Stimulated activated CD8-positive, alpha-beta memory T cell treated with anti-CD3 and anti-CD28 coated beads, Interleukin-15, amount 100 ng/mL, for 48 hours (primary cell): ENCODE measurements at places on chromosomes 7 and 10.
A peak's percentile ranks its signal among the peaks of the same experiment; 100 is the strongest.

DNA sequence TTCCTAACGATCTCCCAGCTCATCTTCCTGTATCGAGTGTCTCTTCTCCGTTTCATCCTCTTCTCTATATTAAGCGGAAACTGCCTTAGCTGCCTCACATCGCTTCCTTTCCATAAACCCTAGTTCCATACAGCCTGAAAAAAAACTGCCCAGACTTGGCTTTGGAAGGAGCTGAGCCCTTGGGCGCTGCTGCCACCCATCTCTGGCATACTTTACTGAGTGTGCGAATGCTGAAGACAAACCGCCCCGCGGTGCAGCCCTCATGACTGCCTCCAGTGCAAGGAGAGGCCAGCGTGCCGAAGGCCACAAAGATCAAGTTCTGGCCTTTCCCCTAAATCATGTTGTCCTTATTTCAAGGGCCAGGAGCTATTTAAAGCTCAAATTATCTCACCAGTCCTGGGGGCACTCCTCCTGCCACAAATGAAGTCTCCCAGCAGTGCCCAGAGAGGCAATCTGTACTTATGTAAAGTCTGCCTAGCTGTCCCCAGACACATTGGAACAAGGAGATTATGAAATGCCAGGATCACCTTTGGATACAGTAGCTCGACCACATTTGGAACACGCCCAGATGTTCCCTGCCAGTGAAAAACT lies 25.2 kb downstream of the YWHAG start:
- DNase-seq, result no peak

GRCh38 chr10:115985786-115986185 lies 287.2 kb downstream of the GFRA1 start:
- DNase-seq, result no peak

GRCh38 chr7:50342616-50343114 lies 38.1 kb downstream of the IKZF1 start:
- no peak for DNase-seq

GRCh38 chr7:84216472-84216871 lies 21.9 kb upstream of the SEMA3A start:
- DNase-seq, result no peak

DNA sequence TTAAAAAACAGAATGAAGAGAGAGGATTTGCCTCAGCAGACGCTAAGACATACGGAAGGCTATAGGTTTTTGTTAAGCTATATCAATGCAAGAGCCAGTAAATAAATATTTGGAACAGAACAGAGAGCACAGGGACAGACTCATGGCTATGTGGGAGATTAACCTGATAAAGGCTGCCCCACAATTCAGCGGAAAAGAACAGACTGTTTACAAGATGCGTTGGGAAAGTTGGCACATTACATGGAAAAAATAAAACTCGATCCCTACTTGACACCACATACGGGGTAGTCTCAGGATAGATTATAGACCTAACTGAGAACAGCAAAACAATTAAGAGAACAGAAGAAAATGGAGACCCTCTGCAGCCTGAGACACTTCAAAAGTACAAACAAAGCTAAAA lies 10.8 kb downstream of the KCNH2 start:
- DNase-seq, result no peak

DNA sequence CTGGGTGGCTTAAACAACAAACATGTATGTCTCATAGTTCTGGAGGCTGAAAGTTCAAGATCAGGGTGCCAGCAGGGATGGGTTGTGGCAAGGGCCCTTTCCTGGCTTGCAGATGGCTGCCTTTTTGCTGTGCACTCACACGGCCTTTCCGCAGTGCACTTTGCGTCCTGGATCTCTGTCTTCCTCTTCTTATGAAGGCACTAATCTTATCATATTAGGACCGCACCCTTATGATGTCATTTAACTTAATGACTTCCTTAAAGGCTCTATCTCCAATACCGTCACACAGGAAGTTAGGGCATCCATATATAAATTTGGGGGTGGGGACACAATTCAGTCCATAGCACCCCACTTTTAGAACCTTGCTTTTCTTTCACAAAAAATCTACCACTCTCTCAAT lies 255.2 kb downstream of the SNX13 start:
- DNase-seq, result no peak

DNA sequence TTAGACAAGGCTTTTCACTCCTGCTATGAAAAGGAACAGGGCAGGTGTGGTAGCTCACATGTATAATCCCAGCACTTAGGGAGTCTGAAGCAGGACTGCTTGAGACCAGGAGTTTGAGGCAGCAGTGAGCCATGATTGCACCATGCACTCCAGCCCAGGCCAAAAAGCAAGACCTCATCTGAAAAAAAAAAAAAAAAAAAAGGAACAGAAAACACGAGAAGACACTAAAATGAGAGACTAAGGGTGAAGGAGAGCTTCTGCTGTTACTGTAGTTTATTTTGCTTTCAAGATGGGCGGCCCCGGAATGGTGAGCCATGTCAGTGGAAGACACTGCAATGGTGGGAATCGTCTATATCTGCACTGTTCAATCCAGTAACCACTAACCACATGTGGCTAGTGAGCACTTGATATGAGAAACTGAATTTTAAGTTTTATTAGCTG lies 9.9 kb downstream of the PIP4K2A start:
- no peak for DNase-seq

GRCh38 chr10:123974406-123974805 lies 82.8 kb upstream of the CPXM2 start:
- DNase-seq, result no peak

- peak; percentile 46 for DNase-seq
These were observed 150.1 kb upstream of the SHH start for GRCh38 chr7:155962191-155962967.

- no peak for DNase-seq
These were observed 15.6 kb upstream of the LMTK2 start for GRCh38 chr7:98091061-98091460.

- no peak for DNase-seq
These were observed 407.0 kb downstream of the HTR7 start for GRCh38 chr10:90450797-90451196.

DNA sequence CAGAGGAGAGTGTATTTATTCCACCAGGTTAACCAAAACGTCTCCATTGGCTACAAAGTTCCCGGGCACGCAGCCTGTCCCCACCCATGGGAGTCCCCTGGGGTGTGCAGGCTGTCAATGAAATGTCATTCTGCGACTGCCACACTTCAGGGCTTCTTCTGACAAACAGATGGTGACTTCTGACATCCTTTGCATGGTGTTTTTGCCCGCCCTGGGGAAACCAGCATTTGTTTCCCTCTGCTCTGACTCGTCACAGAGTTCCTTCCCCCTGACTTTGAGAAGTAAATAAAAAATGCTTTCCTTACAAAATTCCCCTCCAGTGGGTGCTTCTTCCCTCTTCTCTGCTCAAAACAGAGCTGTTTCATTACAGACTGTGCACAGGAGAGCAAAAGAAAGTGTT lies 38.2 kb downstream of the TNS3 start:
- no peak for DNase-seq

- no peak for DNase-seq
These were observed 75.2 kb upstream of the CELF2 start for GRCh38 chr10:10942441-10942840.

GRCh38 chr7:137652721-137653120 lies 194.1 kb downstream of the DGKI start:
- DNase-seq, result no peak

DNA sequence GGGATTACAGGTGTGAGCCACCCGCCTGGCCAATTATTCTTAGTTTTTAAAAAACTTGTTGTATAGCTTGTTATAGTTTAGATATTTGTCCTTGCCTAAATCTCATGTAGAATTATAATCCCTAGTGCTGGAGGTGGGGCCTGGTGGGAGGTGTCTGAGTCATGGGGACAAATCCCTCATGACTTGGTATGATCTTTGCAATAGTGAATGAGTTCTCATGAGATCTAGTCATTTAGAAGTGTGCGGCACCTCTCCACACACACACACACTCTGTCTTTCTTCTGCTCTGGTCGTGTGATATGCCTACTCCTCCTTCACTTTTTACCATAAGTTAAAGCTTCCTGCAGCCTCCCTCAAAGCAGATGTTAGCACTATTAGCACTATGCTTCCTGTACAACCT lies 37.2 kb downstream of the FAM149B1 start:
- no peak for DNase-seq

GRCh38 chr10:61845950-61846268 lies 55.6 kb upstream of the ARID5B start:
- DNase-seq, result no peak

DNA sequence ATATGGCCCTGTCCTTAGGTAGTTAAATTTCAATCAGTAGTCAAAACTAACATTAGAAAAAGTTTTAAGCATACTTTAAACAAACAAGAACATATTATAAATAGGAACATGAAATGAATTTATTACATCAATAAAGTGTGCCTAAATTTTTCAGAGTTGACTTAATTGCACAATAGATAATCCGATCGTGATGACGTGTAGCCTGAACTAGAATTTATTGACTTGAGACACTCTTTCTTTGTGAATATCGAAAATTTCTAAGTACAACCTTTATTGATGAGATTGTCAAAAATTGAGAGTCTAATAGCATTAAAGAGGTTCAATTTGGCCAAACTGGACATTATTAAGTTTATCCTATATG lies 56.0 kb downstream of the CALD1 start:
- DNase-seq, result no peak

GRCh38 chr7:35648367-35648766 lies 46.6 kb downstream of the HERPUD2 start:
- DNase-seq, result no peak

DNA sequence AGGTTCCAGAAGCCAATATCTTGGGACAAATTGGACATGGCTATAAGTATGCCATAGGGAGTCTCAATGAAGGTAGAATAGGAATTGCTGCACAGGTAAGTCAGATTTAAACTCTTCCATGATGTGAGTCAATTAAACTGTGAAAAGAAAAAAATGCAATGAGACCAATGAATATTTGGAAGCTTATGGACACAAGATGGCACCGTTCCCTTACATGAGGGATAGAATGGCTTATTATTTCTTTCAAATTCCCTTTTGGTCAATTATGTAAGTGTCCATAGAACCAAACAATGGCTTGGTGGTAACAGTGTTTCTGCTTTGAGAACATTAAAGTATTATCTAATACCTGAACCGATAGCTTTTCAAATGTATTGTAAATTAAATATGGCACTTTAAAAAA lies 35.6 kb downstream of the ACADSB start:
- no peak for DNase-seq

GRCh38 chr7:155269766-155270585 lies 27.7 kb upstream of the INSIG1 start:
- DNase-seq, result no peak

DNA sequence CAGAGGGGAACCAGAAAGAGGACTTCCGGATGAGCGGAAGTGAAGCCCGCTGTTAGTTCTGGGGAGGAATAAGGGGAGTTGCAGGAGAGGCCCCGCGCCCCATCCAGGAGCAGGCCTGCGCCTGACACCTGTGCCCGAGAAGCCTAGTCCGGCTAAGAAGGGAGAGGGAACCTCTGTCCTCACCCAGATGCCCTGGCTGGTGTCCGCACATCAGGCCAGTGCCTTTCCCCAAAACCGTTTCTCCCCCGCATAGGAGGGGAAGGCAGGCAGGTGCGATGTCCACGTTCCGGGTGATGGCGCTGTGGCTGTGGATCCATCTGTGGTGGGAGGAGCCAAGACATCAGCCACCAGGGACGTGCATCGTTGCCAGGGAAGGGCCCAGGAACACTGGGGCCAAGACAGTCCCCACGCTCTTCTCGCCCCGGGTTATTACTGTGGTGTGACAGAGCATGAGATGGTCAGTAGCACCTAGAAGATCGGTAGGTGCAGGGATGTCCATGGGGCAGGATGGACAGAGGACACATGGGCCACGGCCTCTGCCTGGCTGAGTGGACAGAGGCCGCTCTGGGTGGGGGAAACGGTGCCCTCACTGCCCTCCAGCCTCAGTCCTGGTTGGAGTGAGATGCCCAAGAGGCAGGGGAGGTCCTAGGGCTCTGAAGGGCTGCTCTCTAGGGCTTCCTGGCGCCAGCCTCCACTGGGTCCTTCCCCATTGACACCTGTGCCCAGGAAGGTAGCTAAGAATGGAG lies 262.7 kb downstream of the CELF2 start:
- no peak for DNase-seq

- no peak for DNase-seq
These were observed 28.5 kb downstream of the CHCHD3 start for GRCh38 chr7:133053321-133053891.

GRCh38 chr7:34227525-34227924 lies 322.2 kb downstream of the BMPER start:
- no peak for DNase-seq

GRCh38 chr7:134639061-134639460 lies 7.6 kb upstream of the BPGM start:
- DNase-seq, result no peak

DNA sequence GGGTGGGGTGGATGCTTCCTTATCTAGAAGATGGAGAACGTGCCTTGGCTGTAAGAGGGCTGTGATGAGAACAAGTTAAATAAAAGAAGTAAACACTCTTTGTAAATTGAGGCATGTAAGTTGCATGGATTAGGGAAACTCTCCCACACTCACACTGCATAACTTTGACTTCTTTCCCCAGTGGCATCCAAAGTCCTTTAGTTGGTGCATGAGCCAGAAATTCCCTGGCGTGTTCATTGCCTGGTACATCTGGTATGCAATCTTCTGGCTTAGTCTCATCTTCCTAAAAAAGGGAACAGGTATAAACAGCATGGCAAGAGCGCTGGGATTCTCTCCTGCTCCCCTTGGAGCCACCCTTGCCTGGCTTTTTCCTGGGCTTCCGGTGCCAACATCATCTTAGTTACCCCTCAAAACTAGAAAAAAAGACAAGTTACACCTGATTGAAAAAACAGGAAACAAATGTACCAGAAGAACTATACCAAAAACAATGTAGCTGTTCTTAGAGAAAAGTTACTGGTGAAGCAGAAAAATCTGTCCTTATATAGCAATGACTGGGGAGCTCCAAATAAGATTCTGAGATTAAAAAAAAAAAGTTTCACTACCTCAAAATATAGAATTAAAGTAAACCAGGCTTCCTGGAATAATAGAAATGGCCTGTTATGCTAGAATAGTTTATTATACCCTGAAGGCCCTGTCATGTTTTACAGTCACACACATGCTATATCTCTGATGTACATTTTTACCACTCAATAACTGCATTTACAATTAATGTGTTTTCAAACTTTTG lies 9.9 kb downstream of the RP9 start:
- no peak for DNase-seq

GRCh38 chr10:71135236-71135635 lies 77.1 kb upstream of the UNC5B start:
- no peak for DNase-seq
